ENCODE measurements at places on chromosomes 1 and 21.

GRCh38 chr1:5585256-5585655 is 407.0 kb downstream of the NPHP4 start:
- no peak for DNase-seq

DNA sequence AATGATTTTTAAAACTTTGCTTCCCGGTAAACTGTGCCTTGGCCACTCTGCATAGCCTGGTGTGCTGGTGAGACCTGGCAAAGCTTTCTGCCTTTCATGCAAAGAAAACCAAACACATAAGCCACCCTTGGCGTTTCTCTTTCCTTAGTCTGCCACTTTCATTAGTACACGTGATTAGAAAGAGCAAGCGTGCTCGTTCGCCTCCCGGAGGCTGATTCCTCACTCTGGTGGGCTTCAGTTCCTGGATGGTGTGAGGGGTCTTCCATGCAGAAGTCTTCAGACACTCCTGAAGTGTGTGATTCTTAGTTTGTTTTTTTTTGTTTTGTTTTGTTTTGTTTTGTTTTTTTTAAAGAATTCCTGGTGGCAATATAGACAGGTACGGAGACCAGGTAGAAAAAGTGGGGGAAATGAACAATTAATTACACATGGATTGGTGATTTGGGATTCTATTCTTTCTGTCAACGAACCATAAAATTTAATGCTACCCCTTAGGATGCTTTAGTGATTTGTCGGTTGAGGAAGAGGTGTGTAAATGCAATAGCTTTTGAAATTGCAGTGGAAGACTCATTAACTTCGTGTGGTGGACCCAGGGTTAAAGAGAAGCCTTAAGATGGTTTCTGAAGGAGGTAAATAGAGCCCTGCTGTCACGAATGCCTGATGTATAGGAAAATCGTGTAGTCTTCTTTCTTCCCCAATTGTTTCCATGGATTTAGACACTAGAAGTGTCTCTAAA is 2.1 kb downstream of the GALNT2 start:
- no peak for DNase-seq

DNA sequence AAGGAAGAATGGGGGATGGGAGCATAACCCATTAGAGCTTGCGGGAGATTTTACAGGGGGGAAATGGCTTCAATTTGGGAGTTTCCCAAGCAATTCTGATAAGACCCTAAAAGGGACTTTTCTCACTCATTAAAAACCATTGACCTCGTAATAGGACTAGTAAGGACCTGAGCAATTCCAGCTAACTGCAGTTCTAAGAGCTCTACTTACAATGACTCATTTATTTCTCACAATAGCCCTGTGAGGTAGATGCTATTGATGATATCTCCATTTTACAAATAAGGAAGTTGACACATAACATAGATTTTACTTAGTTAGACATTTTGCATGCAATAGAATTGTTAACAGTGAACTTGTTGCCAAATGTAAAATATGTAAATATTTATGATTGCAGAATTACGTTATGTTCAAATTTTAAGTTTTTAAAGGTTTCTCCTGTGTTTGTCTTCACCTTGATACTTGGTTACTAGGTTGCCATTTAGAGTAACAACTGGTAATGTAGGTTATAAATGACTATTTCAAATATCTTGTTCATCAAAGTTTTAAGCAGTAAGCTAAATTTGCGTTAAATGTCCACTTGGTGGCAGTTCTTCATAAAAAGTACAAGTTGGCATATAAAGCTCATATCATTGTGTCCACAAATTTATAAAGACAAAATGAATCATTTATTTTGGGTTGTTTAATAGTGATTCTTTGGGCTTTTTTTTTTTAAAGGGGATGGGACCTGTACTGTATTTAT is 182.0 kb downstream of the PLA2G4A start:
- no peak for DNase-seq

- no peak for DNase-seq
Observed at GRCh38 chr1:93033029-93033428, 46.1 kb upstream of the MTF2 start.

- peak; percentile 53 for DNase-seq
Observed at GRCh38 chr21:42199868-42200463, 19.0 kb upstream of the ABCG1 start.

DNA sequence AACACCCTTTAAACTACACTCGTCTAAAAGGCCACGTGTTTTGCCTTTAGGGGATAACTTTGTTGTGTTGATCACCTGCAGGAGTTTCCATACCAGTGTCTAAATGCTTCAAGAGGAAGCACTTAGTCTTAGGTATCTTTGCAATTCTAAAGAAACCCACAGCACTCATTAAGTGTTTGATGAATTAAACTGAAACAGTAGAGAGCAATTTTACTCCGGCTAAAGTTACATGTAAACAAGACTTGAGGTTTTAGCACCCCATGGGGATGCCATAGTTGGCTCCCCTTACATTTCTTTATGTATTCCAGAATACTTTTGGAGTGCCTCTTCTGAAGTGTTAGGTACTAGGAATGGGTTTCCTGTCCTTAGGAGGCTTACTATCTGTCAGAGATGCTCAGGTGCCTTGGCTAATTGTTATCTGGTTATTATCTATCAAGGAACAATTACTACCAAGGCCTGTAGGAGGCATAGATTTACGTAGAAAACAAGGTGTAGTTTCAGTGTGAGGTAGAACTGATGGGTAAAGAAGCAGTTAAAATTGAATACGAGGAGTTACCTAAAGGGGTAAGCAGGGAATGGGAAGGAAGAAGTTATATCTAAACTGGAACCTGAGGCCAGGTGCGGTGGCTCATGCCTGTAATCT is 176.8 kb upstream of the SAMSN1 start:
- no peak for DNase-seq

DNA sequence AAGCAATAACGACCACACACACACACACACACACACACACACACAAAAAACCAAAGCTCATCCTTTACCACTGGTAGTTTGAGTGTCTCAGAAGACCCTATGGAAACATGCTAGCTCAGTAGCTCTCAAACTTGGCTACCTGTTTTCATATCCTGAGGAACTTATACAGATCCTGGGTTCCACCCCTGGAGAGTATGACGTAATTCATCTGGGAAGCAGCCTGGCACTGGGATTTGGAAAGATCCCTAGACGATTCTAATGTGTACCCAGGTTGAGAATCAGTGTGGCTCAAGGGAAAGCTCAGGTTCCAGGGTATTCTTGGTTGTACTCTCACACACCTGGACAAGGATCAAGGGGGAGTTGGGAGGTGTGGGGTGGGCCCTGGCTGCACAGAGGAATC is 85.9 kb downstream of the SELENOF start:
- DNase-seq = no peak

DNA sequence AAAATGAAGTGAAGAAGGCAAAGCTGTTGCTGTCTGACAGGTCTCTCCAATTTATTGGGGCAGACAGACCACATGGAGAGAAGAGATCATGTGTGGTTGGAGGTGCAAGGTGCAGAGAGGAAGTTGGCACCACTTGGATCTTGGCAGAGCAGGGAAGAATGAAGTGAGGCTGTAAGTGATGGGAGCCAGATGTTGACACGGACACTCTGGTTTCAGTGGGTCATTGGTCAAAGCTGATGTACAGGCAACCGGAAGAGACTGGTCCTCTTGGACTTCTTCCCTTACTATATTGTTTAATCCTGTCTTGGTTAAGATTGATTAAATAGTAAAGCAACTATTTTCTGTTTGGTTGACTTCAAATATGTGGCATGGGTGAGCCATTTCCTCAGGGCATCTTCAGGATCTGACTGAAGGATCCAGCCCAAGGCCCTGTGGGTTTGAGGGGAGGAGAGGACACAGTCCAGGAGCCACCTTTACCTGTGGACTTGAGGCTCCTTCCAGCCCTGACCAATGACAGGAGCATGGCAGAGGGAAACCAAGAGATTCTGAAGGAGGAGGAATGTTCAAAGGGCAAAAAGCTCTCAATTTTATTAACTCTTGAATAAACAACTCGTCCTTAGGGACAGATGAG is 49.4 kb downstream of the NENF start:
- DNase-seq = no peak

DNA sequence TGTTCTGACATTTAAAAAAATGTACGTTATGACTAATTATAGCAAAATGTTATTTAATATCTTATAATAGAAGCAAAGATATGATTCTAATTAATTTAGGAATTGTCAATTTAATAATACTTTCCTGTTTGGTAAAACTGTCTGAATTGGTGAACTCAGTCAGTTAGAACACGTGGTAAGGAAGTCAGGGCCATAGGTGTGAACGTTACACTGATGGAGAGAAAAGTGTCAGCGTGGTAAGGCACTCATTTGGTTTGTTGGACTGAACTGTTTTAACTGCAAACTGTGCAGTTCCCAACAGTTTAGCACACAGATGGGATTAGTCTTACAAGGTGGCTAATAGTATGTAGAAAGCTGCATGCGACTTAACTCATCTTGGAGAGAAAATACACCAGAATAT is 102.9 kb downstream of the EPB41 start:
- DNase-seq = no peak

Data from fibroblast of upper back skin (primary cell).